Effector CD8-positive, alpha-beta T cell (primary cell): ENCODE measurements at places on chromosomes 12 and 14.
A peak's percentile ranks its signal among the peaks of the same experiment; 100 is the strongest.

DNA sequence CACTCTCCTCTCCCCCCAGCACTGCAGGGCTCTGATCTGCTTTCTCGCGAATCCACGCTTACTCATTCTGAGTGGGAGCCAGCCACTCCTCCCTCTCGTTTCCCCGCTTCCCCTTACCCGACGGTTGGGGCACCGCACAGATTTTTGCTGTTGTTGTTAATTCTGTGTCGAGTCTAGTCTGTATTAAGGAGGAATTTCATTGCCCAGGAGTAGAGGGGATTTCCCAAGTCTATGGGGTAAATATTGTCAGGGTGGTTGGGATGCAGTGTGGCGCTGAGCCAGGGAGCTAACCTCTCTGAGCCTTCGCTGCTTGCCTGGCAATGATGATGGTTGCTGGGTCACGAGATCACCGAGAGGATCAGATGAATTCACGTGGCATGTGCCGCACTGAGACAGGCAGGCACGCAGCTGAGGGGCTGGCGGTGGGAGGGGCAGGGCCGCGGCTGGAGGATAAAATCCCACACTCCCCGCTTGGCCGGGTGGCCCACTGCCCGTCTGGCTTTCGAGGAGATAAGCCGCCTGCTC, 18.5 kb downstream of the NCOR2 start:
- no peak for DNase-seq

DNA sequence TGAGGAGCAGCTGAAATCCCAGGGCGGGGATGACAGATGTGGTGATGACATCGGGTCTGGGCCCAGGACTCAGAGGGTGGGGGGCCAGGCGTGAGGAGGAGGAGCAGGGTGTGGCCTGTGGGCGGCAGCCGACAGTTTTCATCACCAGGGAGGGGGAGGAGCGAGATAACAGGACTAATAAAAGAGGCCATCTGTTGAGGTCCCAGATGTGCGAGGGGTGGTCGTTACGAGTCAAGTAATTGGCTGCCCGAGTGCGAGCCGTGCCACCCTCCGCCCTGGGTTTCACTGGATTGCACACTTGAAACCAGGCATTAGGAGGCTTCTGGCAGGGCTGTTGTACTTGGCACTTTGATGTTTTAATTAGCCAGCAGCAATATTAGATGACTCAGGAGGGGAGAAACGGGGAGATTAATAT, 67.2 kb downstream of the NOS1 start:
- DNase-seq = no peak

DNA sequence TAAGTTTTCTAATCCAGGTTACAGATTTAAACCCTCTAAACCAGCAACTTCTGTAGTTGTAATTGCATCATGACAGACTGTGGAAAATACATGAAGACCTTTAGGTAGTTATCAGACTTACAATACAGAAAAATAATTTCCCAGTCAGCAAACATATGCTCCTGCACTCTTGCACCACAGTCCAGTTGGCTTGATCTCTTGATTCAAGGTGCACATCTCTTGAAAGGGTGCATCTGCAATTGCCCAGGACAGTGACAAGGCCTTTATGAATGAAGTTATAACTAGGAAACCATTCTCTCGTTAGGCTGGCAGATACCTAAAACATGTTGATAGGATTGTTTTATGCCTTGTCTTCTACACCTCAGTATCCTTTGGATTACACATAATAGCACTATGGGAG, 7.6 kb downstream of the PIWIL1 start:
- DNase-seq = no peak

DNA sequence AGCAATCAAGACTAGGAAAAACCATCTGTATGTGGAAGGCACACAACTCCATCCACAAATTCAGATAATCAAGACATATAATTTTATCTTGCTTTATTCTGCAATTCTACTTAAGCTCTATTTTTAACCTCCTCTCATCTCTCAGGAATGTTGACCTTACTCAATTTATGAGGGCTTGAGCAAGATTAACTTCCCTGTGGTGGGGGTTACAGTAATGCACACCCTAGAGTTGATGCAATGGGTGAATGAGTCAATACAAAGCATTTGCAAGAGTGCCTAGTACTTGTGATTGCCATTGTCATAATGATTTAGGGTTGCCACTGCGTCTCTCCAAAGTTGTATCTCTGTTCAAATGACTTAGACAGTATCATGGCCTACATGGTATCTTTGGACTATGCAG, 1598.4 kb upstream of the TMEM132C start:
- DNase-seq = no peak

GRCh38 chr12:44780221-44780790, 95.8 kb downstream of the NELL2 start:
- DNase-seq = no peak

DNA sequence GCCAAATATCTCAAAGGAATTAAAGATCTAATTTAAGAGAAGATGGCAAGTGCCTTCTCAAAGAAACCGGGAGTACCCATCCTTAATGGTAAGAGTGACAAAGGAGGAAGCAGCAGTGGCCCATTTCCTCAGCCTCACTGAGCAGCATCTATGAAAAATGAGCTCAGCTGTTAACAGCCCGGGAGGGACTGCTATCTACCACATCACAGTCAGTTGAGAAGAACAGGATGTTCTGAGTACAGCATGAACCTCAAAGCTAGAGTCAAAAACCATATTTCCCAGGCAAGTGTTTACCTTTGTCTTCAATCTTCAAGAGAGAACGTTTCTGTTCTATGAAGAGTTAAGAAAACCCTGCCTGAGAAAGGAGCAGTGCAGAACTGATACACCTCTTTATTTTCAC, 115.0 kb downstream of the BTG1 start:
- peak; percentile 32 for DNase-seq

- DNase-seq = peak; percentile 74
These were observed at the start of gene DDX55 for GRCh38 chr12:123601602-123602489. Gene DDX55, plus strand, starts transcription at chr12:123602099. Its CDS starts 50 bp downstream, at chr12:123602149.

DNA sequence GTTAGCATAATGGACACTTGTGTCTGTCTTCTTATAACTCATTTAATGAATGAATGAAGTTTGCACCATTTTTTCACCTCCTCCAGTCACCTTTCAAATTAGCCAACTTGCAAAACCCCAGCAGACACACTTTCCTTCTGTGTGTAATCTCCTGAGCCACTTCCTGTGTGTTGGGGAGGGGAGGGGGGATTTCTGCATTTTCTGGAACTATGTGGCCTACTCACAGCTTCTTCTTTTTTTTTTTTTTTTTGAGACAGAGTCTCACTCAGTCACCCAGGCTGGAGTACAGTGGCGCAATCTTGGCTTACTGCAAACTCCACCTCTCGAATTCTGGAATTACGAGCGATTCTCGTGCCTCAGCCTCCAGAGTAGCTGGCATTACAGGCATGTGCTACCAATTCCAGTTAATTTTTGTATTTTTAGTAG, 4.1 kb upstream of the SERPINA1 start:
- DNase-seq = no peak

DNA sequence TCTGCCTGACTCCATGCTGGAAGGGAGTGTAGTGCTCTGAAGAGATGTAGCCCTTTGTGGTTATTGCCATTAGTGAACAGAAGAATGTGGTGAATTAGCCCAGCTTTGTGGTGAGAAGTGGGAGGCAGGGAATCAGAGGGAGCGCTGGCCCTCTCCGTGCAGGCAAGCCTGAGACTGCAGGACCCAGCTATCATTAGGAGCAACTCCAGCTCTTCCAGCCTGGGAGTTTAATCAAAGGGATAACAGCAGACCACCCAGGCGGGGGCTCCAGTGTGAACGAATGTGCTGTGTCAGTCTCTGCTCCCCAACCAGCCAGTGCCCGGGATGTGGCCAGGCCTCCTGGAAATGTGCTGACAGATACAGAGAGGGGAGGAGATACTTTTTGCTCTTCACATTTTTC, 142.7 kb downstream of the TTLL5 start:
- DNase-seq = no peak

DNA sequence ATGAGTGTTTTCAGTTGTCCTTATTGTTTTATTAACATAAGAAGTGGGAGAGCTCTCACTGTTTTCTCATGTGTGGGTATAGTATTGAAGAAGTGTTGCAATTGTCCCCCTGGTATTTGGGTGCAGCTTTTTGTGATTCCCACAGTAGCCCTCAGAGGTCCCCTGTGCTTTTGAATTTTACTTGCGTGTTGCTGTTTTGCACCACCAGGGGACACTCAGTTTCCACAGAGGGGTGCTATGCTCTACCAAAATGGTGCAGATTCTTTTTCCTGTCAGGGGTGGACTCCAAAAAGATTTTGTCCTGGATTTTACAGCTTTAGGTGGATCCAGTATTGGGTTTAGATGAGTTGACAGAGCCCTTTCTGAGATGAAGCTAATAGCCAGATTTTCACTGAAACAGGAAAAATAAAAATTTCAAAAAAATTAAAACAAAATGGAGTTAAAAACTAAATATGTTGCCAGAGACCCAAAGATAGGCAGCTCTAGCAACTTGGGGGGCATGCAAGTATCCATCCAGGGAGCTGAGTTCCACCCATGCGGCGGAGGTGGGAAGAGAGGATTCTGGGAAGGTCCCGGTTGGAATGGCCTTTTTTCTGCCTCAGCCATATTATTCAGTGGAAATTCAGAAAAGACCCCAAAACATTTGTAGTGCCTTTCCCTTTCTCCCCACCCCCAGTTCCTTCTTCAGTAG, 50.2 kb downstream of the TTLL5 start:
- no peak for DNase-seq

GRCh38 chr12:109139791-109140190, 23.4 kb downstream of the ACACB start:
- no peak for DNase-seq

GRCh38 chr14:28756269-28756883, 10.2 kb upstream of the FOXG1 start:
- no peak for DNase-seq

DNA sequence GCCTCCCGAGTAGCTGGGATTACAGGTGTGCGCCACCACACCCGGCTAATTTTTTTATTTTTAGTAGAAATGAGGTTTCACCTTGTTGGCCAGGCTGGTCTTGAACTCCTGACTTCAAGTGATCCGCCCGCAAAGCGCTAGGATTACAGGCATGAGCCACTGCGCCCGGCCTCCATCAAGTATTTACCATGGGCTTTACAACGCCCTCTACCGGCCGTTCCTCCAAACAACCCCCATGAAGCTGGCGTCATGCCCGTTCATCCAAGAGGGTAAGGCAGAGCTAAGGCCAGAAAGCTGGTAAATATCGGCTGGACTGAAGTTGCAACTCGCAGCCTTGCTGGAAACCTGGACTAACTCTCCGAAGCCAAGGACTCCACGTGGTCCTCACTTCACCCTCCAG, 41.6 kb downstream of the RNF34 start:
- DNase-seq = no peak

GRCh38 chr12:124902916-124903315, 11.5 kb downstream of the UBC start:
- no peak for DNase-seq
